ENCODE measurements at places on chromosomes 1 and 21. TPM values are rescaled to one million over a fixed set of nuclear protein-coding genes. Genes with fewer than 3 reads are reported as not detected.

DNA sequence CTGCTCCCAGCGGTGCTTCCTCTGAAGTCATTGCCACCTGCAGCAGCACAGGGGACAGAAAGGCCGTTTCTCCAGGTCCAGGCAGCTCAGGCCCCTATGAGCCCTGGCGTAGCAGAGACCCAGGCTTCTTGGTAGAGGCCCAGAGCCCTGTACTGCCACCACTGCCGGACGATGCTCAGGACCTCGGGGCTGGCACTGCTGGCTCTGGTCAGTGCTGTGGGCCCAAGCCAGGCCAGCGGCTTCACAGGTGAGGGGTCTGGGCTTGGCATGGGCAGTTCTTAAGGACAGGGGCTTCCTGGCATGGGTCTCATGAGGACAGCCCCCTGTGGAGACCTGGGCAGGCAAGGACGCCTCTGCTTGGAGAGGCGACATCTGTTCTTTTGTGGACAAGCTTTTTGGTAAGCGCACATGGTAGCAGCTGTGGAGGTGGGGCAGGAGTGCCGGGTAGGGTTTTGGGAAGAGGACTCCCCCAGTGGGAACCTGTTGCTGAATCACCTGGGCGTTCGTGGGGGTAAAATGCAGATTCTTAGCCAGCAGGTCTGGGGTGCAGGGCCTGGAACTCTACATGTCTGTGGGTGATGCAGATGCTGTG is at the start of gene UMODL1:
UMODL1 (plus strand) TSS at position 172 of the 592 bp plus-strand sequence; CDS start at position 172, 0 bp downstream.
- DNase-seq, result no peak

GRCh38 chr1:226082959-226083301 is 20.4 kb downstream of the H3-3A start:
- no peak for DNase-seq

GRCh38 chr1:115041654-115042053 is 12.0 kb downstream of the TSHB start:
- DNase-seq, result no peak

GRCh38 chr1:150576794-150577556 is 2.4 kb downstream of the MCL1 start:
- DNase-seq, result no peak

DNA sequence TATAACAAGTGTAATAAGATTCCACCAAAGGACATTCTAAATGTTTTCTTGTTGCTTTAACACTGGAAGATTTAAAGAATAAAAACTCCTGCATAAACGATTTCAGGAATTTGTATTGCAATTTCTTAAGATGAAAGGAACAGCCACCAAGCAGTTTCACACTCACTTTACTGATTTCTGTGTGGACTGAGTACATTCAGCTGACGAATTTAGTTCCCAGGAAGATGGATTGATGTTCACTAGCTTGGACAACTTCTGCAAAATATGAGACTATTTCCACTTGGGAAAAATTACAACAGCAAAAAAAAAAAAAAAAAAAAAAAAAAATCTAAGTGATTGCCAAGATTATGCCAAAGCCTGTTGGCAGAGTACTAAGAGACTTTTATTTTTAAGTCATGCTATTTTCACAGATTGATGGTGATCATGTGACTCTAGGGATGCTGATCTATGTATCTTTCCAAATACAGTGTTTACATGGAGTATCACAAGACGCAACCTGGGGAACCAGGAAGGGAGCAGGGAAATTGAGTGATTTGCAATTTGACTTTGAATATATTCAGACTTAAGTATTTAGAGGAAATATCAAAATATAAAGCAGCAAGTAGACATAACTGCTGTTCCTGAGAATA is 341.0 kb downstream of the NTNG1 start:
- no peak for DNase-seq

DNA sequence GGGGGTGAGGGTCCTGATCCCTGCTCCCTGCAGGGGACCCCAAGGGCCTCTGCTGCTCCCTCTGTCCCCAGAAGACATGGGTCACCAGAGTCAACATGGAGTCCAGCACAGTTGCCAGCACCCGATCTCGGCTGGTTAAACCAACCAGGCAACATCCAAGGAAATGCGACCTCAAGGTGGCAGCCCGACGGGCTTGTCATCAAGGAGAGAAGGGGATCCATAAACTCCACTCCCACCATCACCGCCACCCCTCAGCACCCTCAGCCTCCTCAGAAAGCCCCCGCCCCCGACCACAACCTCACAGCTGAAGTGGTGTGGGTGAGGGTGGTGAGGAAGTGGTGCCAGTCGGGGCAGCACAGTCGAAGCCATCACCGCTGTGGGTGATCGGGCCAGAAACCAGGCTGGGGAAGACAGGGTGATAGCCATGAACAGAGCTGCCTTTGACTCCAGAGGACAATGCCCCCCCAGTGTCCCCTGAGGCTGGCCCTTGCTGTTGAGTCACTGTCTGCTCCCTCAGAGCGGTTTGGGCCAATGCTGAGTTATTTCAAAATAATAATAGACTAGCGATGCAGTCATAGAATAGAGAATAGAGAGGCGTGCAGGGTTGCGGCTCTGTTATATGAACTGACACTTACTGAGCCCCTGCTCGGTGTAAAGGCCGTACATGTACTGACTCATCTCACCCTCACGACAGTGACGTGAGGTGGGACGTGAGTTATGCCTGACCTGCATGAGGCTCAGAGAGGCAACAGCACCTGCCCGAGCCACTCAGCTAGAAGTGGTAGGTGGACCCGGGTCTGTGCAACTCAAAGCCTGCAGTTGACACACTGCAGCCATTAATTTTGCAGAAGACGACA is 88.7 kb upstream of the IFFO2 start:
- DNase-seq, result no peak

GRCh38 chr1:50308878-50309277 is 114.4 kb downstream of the DMRTA2 start:
- DNase-seq, result no peak

- DNase-seq, result no peak
These were observed 816.4 kb downstream of the KCNT2 start for GRCh38 chr1:195791796-195792195.

- DNase-seq, result peak; percentile 50
These were observed 140.1 kb upstream of the FMN2 start for GRCh38 chr1:239951511-239952140.

- no peak for DNase-seq
These were observed 50.2 kb downstream of the RABGAP1L start for GRCh38 chr1:174209347-174210187.

GRCh38 chr1:64909031-64909430 is 57.3 kb downstream of the JAK1 start:
- DNase-seq, result no peak

DNA sequence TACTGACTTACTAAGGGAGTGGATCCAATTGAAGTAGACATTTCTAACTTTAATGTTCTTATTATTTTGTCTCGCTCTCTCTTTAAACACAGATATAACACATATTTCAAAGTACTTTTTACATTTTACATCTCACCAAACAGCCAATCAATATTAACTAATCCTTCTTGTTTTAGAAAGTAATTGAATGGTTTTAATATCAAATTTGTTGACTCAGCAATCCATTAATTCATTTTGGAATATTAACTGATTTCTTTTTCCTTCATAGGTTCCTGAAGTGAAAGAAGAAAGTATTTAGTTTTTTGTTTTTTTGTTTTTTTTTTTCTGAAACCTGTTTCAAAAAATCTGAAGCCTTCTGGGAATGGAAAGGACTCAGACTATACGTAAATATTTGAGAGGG is 62.3 kb upstream of the DPYD start:
- DNase-seq, result no peak

- no peak for DNase-seq
These were observed 996 bp upstream of the C1orf159 start for GRCh38 chr1:1116701-1117468.

GRCh38 chr1:170776777-170777176 is 112.8 kb downstream of the PRRX1 start:
- no peak for DNase-seq

- DNase-seq, result no peak
These were observed 28.3 kb upstream of the VASH2 start for GRCh38 chr1:212922016-212922415.

DNA sequence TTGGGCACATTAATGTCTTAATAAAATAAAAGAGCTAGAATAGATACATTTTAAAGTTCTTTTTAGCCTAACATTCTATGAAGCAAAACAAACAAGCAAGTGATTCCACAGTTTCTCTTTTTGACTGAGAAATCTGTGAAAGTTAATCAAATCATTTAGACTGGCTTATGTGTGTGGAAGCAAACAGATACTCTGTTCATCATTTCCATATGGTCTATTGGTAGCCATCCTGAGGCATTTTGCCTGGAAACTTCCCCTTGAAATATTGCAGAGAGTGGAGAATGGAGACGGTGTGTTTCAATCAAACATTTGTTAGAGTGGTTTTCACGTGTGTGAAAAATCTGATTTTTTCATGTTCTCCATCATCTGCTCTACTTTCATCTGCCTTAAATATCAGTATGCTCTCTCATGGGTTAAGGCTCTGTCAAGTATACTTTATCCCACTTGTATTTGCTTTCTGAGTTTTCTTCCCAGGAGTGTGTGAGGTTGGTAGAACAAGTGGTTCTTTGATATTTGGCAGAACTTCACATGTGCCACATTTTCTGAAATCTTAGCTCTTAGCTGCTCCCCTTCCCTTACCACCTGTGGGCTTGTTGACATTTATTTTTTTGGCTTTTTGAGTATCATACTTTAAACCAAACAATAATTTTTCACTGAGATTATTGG is 139.1 kb upstream of the PTGFR start:
- no peak for DNase-seq

DNA sequence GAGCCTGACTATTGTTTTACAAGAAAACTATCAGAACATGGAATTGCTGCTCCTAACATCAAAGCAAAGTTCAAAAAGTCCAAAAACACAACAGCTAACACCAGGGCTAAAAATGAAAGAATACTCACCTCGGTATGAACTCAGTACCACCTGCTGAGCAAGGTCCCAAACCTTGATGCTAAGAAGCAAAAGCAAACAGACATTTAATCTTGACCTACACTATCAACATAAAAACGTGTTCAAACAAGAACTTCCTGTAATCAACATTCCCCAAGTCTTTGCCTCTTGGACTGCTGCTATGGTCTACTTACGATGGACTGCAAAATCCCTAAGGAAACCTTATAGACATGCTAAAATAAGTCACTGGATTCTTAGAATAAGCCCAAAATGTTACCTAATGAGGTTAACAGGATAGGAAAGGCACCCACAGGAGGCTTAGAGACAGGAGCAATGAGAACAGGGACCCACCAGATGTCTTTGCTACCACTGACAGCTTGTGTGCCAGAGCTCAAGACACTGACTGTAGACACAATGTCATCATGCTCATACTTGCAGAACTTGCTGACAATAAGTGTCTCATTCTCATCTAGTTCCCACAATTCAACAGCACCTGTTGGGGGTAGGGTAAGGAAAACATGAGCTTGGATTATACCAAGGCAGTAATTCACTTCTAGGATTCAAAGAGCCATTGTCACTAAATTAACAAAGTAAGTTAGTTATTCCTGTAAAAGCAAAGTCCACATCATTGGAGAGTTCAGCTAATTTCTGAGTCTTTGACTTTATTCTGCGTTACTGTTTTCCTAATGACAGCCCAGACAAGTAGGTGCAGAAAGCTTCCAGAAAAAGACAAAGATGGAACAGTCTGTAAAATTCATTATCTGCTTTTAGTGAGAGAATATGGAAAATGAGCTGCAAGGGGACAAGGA is 1.8 kb downstream of the WDR77 start:
- no peak for DNase-seq

- no peak for DNase-seq
These were observed 167.0 kb upstream of the C1orf174 start for GRCh38 chr1:4066860-4067599.

- peak; percentile 71 for DNase-seq
These were observed 10.2 kb downstream of the SPSB1 start for GRCh38 chr1:9302745-9303524.

- DNase-seq, result no peak
These were observed 18.6 kb upstream of the GPR37L1 start for GRCh38 chr1:202104073-202104472.

GRCh38 chr1:93738926-93739325 is 57.3 kb upstream of the BCAR3 start:
- no peak for DNase-seq

DNA sequence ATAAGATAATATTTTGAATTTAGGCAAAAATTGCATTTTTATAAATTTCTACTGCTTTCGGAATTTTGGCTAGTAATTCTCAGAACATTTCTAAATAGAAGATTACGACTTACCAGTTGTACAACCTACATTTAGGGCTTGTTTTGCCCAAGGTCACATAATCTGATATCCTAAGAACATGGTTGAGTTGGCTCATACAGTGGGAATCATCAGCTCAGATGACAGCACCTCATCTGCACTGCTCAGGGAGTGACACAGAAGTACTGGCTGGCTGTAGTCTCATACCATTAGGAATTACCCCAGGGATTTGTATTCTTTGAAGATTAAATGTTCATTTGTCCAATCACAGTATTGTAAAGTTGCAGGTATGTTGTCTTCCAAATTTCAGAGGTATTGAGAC is 217.6 kb downstream of the ADGRL2 start:
- no peak for DNase-seq

- no peak for DNase-seq
These were observed 21.8 kb downstream of the C1orf21 start for GRCh38 chr1:184408580-184408979.

- no peak for DNase-seq
These were observed 24.1 kb upstream of the ADGRB2 start for GRCh38 chr1:31788138-31788824.

DNA sequence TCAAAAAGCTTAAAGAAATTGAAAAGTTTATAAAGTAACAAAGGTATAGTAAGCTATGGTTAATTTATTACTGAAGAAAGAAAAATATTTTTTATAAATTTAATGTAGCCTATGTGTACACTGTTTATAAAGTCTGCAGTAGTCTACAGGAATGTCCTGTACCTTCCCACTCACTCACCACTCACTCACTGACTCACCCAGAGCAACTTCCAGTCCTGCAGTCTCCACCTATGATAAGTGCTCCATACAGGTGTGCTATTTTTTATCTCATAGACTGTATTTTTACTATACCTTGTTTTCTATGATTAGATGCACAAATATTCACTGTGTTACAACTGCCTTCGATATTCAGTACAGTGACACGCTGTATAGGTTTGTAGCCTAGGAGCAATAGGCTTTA is 106.6 kb downstream of the NR5A2 start:
- no peak for DNase-seq

- DNase-seq, result no peak
These were observed 7.2 kb upstream of the S100A8 start for GRCh38 chr1:153397924-153398651.

- no peak for DNase-seq
These were observed 602.9 kb upstream of the ADAMTS5 start for GRCh38 chr21:27569831-27570230.

Gene HAO2
- total RNA-seq, result not detected

Gene SNX7
- total RNA-seq, result 54.0 TPM

Gene TSEN15
- total RNA-seq, result 32.9 TPM

Gene OLFML2B
- 9.0 TPM for total RNA-seq

Gene OR2T2
- not detected for total RNA-seq

Gene C1QC
- total RNA-seq, result not detected

Gene APOBEC4
- total RNA-seq, result not detected

Gene CXADR
- 22.1 TPM for total RNA-seq

Gene ADGRL4
- 14.6 TPM for total RNA-seq

Gene GJA8
- total RNA-seq, result not detected

Gene DYNLT5
- total RNA-seq, result not detected

Gene KIF21B
- 12.0 TPM for total RNA-seq

Gene LDLRAD1
- not detected for total RNA-seq

Gene TRIM67
- total RNA-seq, result not detected

Gene GNL2
- 58.1 TPM for total RNA-seq

Gene HMGCS2
- not detected for total RNA-seq
